ENCODE measurements at places on chromosomes 7 and 10.

DNA sequence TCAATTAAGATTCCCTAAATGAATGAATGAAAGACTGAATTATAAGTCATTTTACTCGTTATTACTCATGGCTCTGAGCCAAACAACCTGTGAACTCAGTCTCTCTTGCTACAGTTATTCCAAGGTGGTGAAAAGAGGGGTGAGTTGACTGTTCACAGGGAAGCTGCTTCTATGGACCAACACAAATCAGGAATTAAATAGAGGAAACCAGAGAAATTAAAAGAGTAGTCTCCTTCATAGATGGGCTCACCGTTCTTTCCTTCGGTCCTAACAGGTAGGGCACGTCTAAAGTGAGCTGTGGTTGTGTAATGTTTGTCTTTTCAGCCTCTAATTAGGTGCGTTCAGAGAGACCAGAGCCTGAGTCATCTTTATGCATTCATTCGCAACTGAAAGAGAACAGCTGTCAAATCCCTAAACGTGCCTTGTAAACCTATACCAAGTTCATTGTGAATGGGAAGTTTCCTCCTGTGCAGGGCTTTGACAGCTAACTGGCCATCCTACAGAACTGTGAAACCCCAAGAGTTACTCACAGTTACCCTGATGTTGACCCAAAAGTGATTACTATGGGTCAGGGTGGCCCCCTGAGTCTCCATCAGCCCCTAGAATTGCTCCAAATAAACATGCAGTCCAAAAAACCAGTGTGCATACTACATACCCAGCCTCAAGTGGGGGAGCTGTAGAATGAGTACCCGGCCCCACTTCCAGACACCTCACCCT is 18.2 kb upstream of the C10orf53 start:
- no peak for DNase-seq

GRCh38 chr10:69633673-69634635 is 3.9 kb downstream of the FAM241B start:
- DNase-seq, result no peak

GRCh38 chr7:17183630-17184328 is 114.7 kb upstream of the AHR start:
- DNase-seq, result no peak

- no peak for DNase-seq
Observed at GRCh38 chr10:88792661-88793060, 9.9 kb upstream of the LIPM start.

- DNase-seq, result no peak
Observed at GRCh38 chr10:75066271-75066670, 45.2 kb upstream of the SAMD8 start.

GRCh38 chr7:132503415-132503814 is 72.9 kb downstream of the PLXNA4 start:
- no peak for DNase-seq

DNA sequence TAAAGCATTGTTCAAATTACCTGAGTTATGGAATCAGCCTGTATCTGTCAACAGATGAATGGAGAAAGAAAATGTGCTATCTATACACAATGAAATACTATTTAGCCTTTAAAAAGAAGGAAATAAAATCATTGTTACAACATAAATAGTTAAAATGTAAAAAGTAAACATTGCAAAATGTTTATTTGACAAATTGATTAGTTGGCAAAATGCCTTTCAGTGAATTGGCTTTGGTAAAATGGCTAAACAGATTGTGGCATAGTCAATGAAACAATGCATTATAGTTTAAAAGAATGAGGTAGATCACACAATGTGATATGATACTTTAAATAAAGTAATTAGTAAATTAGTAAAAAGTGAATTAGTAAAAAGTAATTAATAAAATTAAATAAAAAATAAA is 204.8 kb upstream of the MAGI2 start:
- no peak for DNase-seq

- no peak for DNase-seq
Observed at GRCh38 chr10:102234888-102235597, 6.3 kb downstream of the PITX3 start.

All from thoracic aorta (tissue), 2 donors.